ENCODE measurements at places on chromosomes 7 and 10. TPM values are rescaled to one million over a fixed set of nuclear protein-coding genes. Genes with fewer than 3 reads are reported as not detected.

The ATP5MK gene
- total RNA-seq = 339 TPM

The HMX2 gene
- total RNA-seq = 1.3 TPM

The BAIAP2L1 gene
- 42.0 TPM for total RNA-seq

The MGAM2 gene
- not detected for total RNA-seq

The LIPN gene
- total RNA-seq = not detected

The IDI2 gene
- not detected for total RNA-seq

The GPR158 gene
- 0.86 TPM for total RNA-seq

Measured in H1 (cell line).